Effector CD8-positive, alpha-beta T cell (primary cell): ENCODE measurements at places on chromosomes 12 and 14.

DNA sequence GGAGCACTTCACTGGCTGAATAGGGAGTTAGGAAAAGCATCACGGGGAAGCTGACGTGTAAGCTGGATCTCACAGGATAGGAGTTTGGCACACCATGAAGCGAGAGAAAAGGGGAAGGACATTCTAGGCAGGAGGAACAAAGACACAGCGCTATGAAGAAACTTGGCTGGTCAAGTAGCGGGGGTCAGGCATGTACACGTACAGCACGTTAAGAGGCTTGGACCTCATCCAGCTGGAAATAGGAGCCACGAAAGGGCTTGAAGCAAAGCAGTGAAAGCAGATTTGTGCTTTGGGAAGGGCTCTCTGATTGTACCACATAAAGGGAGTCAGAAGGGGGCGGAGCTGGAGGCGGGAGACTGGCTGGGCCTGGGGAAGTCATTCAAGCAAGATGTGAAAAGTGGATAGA is 19.6 kb upstream of the GALNT8 start:
- no peak for DNase-seq

GRCh38 chr14:52076334-52076733 is 7.5 kb upstream of the NID2 start:
- no peak for DNase-seq

GRCh38 chr12:6829536-6830220 is 1.5 kb downstream of the P3H3 start:
- no peak for DNase-seq

- no peak for DNase-seq
These were observed 56.0 kb downstream of the FOS start for GRCh38 chr14:75334549-75335051.

- no peak for DNase-seq
These were observed 32.7 kb upstream of the CCDC196 start for GRCh38 chr14:66453469-66453868.

GRCh38 chr14:89364316-89364715 is 52.7 kb downstream of the FOXN3 start:
- DNase-seq = no peak

GRCh38 chr14:29925101-29925722 is 2.4 kb downstream of the PRKD1 start:
- no peak for DNase-seq
